ENCODE measurements at places on chromosomes 4 and X.

DNA sequence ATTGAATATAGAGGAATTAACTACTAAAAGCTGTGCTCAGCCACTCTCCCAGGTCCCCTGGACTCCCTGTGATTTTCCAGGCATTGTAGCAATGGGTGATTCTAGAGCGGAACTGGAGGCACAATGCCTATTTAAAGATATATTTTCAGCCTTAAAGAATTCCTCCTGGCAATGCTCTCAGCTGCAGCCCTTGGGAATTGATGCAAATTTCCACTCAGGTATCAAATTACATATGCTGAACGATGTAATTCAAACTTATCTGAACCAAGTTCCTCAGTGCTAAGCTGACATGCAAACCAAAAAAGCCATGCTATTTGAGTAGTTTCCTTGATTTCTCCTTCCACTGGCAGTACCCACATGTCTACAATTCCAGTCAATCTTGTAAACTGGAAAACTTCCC, 86.3 kb upstream of the GABRA3 start:
- no peak for DNase-seq

DNA sequence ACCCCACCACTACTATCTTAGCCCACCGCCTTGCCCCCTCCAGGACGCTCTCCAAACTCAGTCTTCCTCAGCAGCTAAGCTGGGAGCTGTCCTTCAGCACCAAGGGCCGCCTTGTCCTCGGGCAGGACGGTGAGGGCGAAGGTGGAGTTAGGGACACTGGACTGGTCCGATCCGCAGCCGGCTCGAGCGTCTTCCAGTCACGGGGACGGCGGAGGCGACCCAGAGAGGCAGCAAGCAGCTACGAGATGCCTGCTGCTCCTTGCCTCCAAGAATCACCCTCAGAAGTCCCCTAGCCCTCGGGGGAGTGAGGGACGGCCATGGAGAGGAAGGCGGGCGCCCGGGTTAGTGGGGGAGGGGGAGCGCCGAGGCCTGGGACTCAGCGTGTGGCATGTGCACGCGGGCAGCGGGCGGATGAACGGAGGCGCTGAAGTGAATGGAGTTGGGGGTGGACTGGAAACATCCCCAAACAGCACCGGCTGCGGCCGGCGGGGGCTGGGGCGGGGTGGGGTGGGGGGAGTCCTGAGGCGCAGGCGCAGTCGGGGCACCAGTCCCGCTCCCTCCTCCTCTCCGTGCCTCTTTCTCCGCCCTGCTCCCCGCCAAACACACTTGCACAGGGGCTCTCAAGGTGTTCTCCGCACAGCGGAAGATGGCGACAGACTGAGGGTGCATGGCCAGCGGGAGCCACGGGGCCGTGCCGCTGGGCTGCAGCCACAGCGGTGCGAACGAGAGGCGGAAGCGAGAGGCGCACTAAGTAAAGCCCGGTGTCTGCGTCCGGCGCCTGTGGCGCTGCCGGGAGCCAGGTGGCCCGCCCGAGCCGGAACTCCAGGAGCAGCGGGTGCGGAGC, at the start of gene NALF2:
Gene NALF2, plus strand, starts transcription at position 545 of the 844 bp plus-strand sequence. CDS start 957 bp downstream, outside the sequence.
- peak; percentile 51 for DNase-seq

DNA sequence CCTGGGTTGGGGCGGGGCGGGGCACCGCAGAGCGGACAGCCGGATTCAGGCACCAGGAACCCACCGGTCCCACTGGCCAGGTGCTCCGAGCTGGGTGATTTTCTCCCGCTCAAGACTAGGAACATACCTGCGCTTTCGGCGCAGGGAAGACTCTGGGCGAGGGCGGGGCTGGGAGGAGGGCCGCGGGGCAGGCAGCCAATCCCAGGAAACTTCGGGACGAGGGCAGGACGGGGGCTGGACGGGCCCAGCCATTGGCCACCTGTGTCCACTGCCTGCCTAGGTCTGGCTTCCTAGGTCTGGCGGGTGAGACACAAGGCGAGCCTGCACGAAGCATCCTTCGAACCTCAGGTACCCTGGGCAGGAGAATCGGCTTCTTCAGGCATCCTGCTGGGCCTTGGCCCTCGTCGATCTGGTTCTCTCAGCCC, 274 bp upstream of the ERVMER34-1 start:
- DNase-seq = peak; percentile 41

DNA sequence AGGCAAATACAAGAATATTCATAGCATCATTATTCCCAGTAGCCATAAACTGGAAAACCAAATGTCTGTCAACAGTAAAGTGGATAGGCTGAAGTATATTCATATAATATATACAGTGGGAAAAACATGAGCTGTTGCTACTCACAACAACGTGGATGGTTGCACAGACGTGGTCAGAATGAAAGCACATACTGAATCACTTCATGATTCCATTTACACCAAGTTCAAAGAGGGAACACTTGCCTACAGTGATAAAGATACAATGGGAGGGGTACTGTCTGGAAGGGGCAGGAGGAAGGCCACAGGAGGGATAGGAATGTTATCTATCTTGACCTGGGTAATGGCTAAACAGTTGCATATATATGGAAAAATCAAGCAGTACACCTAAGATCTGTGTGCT, 25.3 kb downstream of the APBB2 start:
- no peak for DNase-seq

DNA sequence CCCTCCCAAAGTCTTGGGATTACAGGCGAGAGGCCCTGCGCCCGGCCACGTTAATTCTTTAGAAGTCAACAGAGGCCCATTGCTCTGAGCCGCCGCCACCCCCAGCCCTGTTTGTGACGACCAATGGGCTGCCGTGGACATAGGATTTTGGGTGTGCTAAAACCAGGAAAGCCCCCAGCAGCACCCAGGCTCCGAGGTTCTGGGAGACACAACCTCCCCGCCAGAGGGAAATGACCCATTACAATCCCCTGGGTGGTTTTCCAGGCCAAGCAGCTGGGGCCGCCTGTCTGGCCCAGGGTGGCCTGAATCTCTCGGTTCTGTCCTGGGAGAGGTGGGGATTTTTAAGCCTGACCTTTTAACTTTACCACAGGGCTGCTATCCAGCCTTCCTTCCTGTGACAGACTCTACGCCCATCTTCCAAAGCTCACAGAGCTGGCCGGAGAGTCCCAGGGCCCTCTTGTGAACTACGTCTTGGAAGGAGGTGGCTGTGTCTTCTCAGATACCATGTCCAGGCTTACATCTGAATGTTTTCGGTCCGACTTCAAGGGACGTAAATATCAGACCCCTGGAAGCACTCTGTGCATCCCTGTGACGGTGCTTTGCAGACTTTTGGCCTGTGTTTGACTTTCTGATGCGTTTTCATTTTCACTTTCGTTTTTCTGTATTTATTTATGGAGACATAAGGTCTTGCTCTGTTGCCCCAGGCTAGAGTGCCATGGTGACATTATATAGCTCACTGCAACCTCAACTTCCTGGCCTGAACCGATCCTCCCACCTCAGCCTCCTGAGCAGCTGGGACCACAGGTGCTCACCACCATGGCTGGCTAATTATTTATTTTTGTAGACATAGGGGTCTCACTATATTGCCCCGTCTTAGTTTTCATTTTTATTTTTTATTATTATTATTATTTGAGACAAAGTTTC, 36.0 kb downstream of the P2RY8 start:
- no peak for DNase-seq

GRCh38 chr4:13733817-13734216, 106.3 kb upstream of the BOD1L1 start:
- DNase-seq = no peak

- DNase-seq = peak; percentile 62
These were observed 13.3 kb downstream of the MGARP start for GRCh38 chr4:139266583-139267257.

DNA sequence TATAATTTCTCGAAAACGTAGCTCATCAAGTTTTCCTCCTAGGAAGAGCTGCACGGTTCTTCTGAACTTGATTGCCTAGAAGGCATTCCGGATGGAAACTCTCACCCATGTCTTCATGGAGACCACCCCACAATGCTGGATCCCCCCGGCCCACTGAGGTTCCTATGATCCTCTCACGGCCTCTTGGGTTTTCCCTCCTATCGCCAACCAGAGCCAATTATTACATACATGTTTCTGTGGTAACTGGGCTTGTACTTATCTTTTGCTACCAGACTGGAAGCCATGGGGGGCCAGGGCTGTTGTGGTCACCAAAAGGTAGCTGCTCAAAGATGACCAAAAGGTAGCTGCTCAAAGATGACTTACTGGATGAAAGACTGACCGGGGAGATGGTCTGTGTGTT, 131.5 kb downstream of the AFAP1 start:
- no peak for DNase-seq

GRCh38 chrX:149568701-149569296, 18.5 kb downstream of the MAGEA9B start:
- no peak for DNase-seq

GRCh38 chr4:132065940-132066495, 1083.1 kb upstream of the PCDH10 start:
- no peak for DNase-seq

DNA sequence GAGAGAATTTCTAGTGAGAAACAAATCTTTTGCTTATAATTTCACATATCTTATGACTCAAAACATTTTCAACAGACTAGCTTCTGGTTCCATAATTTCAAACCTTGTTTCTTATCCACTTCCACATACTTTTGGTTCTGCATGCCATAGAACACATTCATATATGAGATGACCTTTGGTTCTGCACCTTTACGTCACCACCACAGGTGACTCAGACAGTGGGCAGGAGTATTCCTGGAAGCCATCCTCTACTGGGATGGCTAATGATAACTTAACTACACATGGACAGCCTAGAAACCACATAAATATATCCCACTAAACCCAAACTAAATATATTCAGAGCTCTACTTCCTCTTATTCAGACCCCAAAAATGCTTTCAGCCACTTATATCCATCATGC, 133.3 kb downstream of the DCK start:
- no peak for DNase-seq

- no peak for DNase-seq
These were observed 680.1 kb upstream of the GRIA3 start for GRCh38 chrX:122504026-122504425.

GRCh38 chrX:37786624-37787422, 7.0 kb downstream of the CYBB start:
- DNase-seq = no peak

DNA sequence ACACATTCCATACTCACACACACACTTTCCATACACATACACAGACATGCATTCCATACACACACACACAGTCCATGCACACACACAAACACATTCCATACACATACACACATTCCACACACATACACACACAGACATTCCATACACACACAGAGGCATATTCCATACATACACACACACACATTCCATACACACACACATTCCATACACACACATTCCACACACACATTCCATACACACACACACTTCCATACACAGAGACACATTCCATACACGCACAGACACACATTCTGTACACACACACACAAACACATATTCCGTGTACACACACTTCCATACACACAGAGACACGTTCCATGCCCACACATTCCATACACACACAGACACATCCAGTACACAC, 14.8 kb downstream of the LINC00632 start:
- no peak for DNase-seq

GRCh38 chr4:177455561-177455970, 13.3 kb upstream of the AGA start:
- DNase-seq = no peak

DNA sequence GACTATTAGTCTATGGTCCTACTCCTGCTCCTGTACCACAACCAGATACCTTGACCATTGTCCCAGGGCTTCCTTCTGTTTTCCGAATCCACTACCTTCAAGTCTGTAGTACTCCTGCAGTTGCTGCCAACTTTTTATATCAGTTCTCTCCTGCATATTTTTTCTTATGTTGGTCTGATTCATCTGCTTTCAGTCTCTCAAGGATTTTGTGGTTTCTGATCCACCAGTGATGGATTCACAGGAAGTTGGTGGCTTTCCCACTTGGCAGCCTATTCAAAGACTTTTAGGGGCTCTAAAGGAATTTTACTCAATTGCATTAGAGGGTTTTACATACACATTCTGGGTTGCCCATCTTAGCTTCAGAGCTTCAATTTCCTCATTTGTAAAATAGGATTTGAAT, 23.6 kb downstream of the KIF4A start:
- DNase-seq = no peak

DNA sequence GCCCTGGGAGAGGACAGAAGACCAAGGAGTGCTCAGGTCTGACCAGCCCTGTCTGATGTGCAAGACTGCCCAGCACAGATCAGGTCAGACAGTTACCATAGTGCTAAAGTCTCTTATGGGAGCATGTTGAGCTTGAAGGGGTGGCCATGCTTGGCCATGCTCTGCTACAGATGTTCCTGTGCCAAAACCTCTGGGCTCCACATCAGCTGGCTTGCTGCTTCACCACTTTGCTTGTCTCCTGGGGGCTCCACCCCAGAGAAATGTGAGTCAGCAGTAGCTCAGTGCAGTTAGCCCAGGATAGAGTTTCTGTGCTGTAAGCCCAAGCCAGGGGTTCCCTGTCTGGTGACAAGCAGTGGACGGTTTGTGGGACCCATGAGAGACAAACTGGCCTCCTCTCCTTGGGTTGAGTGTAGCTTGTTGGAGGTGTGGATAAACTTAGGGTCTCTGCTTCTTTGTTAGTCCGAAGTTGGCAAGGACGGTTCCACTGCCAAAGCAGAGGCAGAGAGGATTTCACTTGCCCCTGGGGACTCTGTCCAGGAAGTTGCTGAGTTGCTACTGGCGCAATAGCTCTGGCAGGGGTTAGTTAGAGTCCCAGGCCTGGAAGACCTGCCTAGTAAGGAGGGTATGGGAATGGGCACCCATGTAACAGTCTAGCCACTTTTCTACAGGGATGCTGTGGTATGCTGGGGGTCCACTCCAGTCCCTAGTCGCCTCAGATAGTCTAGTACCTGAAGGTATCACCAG, 8.7 kb upstream of the TMSB15C start:
- no peak for DNase-seq

DNA sequence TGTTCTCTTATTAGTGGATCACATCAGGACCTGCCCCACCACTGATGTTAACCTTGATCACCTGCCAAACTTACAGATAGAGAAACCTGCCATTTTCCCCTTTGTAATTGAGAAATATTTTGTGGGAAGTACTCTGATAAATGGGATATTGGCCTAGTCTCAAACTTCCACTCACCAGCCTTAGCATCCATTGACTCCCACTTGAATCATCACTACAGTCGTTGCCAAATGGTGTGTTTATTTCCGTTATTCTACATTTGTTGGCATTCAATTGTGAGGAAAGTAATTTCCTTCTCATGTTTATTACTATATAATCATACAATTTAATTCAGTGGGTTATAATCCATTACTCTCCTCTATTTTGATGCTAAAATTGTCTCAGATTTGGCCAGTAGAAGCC, 156.4 kb upstream of the CXCL13 start:
- DNase-seq = no peak

DNA sequence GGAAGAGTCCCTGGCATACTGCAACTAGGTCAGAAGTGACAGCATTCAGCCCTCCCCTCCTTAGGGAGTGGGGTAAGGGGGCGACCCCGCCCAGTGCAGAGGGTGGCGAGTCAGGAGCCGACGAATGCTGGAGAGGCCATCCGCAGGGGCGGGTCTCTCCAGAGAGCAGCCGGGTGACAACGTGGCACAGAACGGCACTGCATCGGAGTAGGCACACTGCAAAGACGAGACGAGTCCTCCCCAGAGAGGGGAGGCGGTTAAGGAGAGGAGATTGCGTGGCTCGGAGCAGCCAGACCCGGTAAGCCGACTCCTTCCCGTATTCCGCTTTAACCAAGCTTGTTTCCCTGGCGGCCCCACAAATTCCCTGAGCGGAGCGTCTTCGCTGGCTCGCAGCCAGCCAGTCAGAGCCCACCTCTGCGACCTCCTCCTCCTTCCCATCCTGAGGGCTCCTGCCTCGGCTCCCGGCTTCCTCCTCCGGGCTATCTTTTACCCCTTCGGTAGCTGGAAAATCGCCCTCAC, 54.9 kb downstream of the LINC00632 start:
- peak; percentile 23 for DNase-seq

Data from ovary (tissue), 10 donors.